A172 (cell line): ENCODE measurements at places on chromosomes 6 and 20. TPM values are rescaled to one million over a fixed set of nuclear protein-coding genes. Genes with fewer than 3 reads are reported as not detected.

USP49 gene
- total RNA-seq: 0.74 and 1.1 TPM in 2 replicates

SLC17A1 gene
- total RNA-seq: not detected in 2 replicates

OR2B3 gene
- not detected in 2 replicates for total RNA-seq

E2F3 gene
- 6.5 and 8.1 TPM in 2 replicates for total RNA-seq

ZNF217 gene
- 33.2 and 38.3 TPM in 2 replicates for total RNA-seq

EYA4 gene
- 0.02 TPM in 1 of 2 replicates, not detected in the other for total RNA-seq

TCP11 gene
- total RNA-seq: not detected in 2 replicates
